Tongue (tissue), 3 donors: ENCODE measurements at places on chromosomes 2 and 18. TPM values are rescaled to one million over a fixed set of nuclear protein-coding genes. Genes with fewer than 3 reads are reported as not detected.

CD207 gene
- not detected for total RNA-seq

ARHGEF33 gene
- 4.0 TPM for total RNA-seq

EFHD1 gene
- 4.9 TPM for total RNA-seq

GALR1 gene
- 0.21 TPM for total RNA-seq

ANKRD30BL gene
- total RNA-seq = 0.31 TPM

IL36G gene
- not detected for total RNA-seq

GREB1 gene
- 6.9 TPM for total RNA-seq
